ENCODE measurements at places on chromosomes 6 and 20.
A peak's percentile ranks its signal among the peaks of the same experiment; 100 is the strongest.

DNA sequence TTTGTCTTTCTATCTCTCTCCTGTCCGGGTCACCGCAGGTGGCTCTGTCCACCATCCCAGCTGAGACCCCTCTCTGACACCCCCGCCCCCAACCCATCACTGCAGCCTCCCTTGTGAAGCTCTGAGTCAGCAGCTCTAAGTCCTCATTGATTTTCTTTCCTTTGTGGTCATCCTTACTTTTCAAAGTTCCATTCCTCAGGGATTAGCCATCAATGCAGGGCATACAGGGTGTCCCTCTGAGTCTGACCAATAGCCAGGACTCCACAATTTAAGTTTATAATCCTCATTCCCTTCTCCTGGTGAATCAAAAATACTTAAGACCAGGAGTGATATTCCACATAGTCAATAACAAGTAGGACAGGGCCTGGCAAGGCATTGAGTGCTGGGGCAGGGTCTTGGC lies 333.3 kb upstream of the CNR1 start:
- DNase-seq: no peak
- H3K27me3 ChIP-seq: peaks cover 2% of the 10 kb centered on the region
- no peak overlapping the region for H3K27ac ChIP-seq

GRCh38 chr6:134813146-134813545 lies 136.8 kb downstream of the ALDH8A1 start:
- H3K27me3 ChIP-seq: peaks cover 9% of the 10 kb centered on the region
- H3K27ac ChIP-seq: no peak overlapping the region
- no peak for DNase-seq
- no peaks in the 10 kb centered on the region for H3K36me3 ChIP-seq
- no peaks in the 10 kb centered on the region for H3K4me1 ChIP-seq

DNA sequence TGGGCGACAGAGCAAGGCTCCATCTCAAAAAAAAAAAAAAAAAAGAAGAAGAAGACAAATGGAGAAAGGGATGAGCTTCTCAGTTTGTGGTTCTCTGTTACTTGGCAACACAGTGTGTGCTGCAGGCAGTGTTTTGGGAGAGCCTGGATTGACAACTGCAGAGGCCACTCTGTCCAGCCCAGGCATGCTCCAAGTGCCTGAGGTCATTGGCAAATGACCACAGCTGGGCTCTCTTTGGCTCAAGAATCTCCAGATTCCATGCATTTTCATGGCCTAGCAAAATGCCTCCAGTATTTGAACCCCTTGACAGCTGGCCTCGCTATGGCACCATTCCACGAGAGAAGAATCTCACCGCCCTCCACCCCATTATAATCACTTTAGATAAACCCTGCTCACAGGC lies 126.2 kb downstream of the ANKRD60 start:
- H3K36me3 ChIP-seq: no peaks in the 10 kb centered on the region
- no peak overlapping the region for H3K27ac ChIP-seq
- no peaks in the 10 kb centered on the region for H3K4me1 ChIP-seq
- no peak for DNase-seq
- H3K4me3 ChIP-seq: no peak overlapping the region
- H3K27me3 ChIP-seq: peaks cover 8% of the 10 kb centered on the region

GRCh38 chr6:5622276-5623005 lies 361.1 kb downstream of the FARS2 start:
- no peak overlapping the region for H3K27ac ChIP-seq
- no peak for DNase-seq
- H3K4me1 ChIP-seq: peaks cover 24% of the 10 kb centered on the region
- H3K4me3 ChIP-seq: no peak overlapping the region
- H3K36me3 ChIP-seq: peaks cover 9% of the 10 kb centered on the region
- no peaks in the 10 kb centered on the region for H3K27me3 ChIP-seq

DNA sequence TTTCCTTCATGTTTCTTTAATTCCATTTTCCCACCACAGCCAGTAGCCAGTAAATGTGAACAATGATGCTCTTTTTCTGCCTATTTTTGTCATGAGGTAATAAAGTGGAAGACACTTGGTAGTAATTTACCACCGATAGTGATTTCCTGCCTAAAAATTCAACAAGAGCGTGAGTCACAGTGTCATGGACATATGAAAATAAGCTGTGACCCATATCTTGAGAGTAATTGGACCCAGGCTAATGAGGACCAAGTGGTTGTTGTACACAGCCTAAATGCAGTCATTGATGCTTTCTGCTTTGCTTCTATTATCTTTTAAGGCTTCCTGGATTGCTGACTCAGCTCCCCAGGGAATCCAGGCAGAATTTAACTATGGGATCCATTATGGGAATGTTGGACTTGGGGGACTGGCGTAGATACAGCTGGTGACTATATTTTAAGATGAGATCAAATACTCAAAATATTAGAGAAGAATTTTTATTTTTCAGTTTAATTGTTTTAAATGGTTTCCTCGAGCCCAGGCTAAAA lies 265.9 kb upstream of the FERMT1 start:
- H3K4me1 ChIP-seq: no peaks in the 10 kb centered on the region
- H3K27ac ChIP-seq: no peak overlapping the region
- no peak for DNase-seq
- no peaks in the 10 kb centered on the region for H3K36me3 ChIP-seq

DNA sequence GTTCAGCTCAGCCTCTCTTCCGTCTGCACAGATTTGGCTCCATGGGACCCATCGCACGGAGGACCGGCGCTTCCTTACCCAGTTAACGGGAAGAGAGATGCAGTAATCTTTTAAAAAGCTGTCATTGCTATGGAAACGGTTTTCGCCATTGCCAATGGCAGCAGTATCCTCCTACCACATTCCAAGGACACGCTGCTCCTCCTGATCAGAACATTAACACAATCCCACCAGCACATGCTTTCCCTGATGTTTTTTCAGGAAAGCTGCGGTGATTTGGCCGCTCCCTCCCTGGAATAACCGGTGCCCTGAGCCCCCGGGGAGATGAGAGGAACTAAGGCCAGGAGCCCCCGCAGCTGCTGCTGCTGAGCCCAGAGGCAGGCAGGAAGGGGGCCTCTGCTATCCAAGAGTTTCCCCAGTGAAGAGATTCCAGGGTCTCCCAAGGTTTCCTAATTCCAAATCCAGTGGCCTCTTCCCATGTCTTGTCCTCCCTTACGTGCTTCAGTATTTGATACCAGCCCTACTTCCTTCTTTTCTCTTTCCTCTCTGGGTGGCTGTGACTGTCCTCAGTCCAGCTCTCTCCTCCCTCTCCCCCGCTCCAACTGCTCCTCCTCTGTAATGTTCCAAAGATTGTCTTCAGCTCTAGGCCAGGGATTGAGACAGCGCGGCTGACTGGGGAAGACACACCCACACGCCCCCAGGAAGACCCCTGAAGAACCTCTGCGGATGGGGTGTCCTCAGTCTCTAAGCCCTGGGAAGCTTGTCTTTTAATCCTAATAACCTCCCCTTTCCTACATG lies 2.6 kb downstream of the BNIP5 start:
- no peaks in the 10 kb centered on the region for H3K36me3 ChIP-seq
- no peak for DNase-seq
- H3K27ac ChIP-seq: no peak overlapping the region
- peaks cover 43% of the 10 kb centered on the region for H3K27me3 ChIP-seq
- peaks cover 5% of the 10 kb centered on the region for H3K4me1 ChIP-seq
- H3K4me3 ChIP-seq: no peak overlapping the region

DNA sequence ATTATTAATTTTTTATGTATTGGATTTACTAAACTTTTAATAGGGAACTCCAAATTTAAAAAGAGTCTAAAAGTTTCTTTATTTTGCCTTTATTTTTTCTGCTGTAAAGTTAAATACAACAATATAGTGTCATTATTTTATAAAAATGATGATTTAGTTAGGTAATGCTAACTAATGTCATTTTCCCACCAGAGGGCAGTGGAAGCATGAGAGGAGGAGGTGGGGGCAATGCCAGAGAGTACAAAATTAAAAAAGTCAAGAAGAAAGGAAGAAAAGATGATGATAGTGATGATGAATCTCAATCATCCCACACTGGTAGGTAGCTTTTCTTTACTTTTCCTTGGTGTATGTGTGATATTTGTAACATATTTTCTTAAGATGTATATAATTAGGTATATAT lies 20.2 kb upstream of the FHL5 start:
- no peak overlapping the region for H3K27ac ChIP-seq
- H3K27me3 ChIP-seq: no peaks in the 10 kb centered on the region
- peaks cover 54% of the 10 kb centered on the region for H3K36me3 ChIP-seq
- H3K4me3 ChIP-seq: no peak overlapping the region
- peaks cover 1% of the 10 kb centered on the region for H3K4me1 ChIP-seq

- no peak overlapping the region for H3K4me3 ChIP-seq
- no peaks in the 10 kb centered on the region for H3K36me3 ChIP-seq
- H3K4me1 ChIP-seq: no peaks in the 10 kb centered on the region
- no peak overlapping the region for H3K27ac ChIP-seq
Measured at GRCh38 chr6:96659084-96659845, 96.3 kb downstream of the FHL5 start.

GRCh38 chr20:31809661-31810060 lies 9.5 kb upstream of the MYLK2 start:
- H3K27ac ChIP-seq: no peak overlapping the region
- peaks cover 6% of the 10 kb centered on the region for H3K4me1 ChIP-seq
- no peak for DNase-seq
- peaks cover 14% of the 10 kb centered on the region for H3K36me3 ChIP-seq
- no peaks in the 10 kb centered on the region for H3K27me3 ChIP-seq

GRCh38 chr6:122408240-122408639 lies 8.8 kb downstream of the HSF2 start:
- H3K4me3 ChIP-seq: no peak overlapping the region
- H3K27me3 ChIP-seq: no peaks in the 10 kb centered on the region
- peaks cover 66% of the 10 kb centered on the region for H3K36me3 ChIP-seq
- DNase-seq: no peak
- H3K27ac ChIP-seq: peak overlapping the region; percentile 85

DNA sequence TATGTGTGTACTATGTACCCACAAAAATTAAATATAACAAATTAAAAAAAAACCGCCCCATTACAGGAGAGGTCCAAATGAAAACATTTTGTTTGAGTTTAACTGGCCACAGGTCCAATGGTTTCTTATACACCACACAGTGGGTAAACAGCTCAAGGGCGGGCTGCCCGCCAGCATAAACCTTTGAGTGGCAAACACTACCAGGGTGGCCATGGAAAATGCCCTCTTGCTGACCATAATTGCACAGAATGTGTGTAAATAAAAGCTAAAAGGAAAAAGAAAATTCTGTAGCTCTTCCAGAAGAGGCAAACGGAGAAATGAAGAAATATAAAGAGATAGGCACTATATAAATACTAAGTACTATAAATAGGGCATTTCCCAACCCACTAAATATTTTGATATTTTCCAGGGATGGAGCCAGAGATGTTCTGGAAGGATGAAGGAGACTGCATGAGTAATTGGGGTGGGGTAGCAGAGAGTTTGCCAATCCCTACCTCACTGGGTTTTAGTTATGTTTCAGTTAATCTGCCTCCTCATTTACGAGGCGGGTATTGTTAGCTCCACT lies 1.1 kb upstream of the CDC5L start:
- H3K4me1 ChIP-seq: peaks cover 33% of the 10 kb centered on the region
- peaks cover 30% of the 10 kb centered on the region for H3K36me3 ChIP-seq
- peak overlapping the region; percentile 98 for H3K27ac ChIP-seq
- H3K4me3 ChIP-seq: peak overlapping the region; percentile 96

GRCh38 chr6:8082954-8083858 lies 19.0 kb upstream of the BLOC1S5 start:
- peak overlapping the region; percentile 78 for H3K27ac ChIP-seq
- peaks cover 66% of the 10 kb centered on the region for H3K36me3 ChIP-seq
- H3K27me3 ChIP-seq: no peaks in the 10 kb centered on the region
- no peak overlapping the region for H3K4me3 ChIP-seq
- no peak for DNase-seq

DNA sequence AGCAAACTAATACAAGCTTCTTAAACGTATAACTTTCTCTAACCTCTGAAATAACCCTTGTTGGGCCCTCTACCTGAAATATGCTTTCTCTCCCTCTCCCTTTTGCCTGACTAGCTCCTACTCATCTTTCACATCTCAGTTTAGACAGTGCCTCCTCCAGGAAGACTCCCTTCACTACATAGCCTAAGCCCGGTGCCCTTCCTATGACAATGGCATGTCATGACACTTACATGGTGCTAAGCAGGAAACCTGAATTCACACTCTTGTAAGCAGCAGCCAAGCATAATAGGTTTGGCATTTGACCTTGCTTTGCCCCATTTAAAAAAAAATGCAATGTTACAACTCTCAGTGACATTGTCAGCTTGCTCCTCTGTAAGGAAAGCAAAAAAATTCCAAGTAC lies 33.1 kb upstream of the FBXL4 start:
- no peak overlapping the region for H3K27ac ChIP-seq
- H3K27me3 ChIP-seq: peaks cover 10% of the 10 kb centered on the region
- H3K36me3 ChIP-seq: no peaks in the 10 kb centered on the region
- no peak for DNase-seq
- H3K4me1 ChIP-seq: peaks cover 1% of the 10 kb centered on the region
- no peak overlapping the region for H3K4me3 ChIP-seq

DNA sequence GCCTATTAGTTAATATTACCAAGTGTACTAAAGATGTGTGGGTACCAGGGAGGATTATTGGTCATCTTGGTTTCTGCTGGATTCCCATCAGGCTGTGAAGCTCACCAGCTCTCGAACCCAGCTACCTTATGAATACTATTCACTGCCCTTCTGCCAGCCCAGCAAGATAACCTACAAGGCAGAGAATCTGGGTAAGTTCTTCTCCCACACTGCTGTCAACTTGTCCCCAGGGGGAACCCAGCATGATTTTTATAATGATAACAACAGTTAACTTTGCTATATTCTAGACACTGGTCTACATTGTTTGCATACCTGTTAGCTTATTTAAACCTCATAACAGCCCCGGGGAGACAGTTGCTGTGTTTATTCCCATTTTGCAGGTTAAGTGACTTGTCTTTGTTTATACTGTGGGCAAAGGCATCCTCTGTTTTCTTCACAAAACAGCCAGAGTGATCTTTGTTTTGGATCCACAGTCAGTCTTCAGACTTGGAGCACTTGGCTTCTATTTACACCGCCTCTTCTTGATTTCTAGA lies 26.5 kb downstream of the TM9SF4 start:
- DNase-seq: no peak
- H3K4me1 ChIP-seq: peaks cover 3% of the 10 kb centered on the region
- no peak overlapping the region for H3K4me3 ChIP-seq

DNA sequence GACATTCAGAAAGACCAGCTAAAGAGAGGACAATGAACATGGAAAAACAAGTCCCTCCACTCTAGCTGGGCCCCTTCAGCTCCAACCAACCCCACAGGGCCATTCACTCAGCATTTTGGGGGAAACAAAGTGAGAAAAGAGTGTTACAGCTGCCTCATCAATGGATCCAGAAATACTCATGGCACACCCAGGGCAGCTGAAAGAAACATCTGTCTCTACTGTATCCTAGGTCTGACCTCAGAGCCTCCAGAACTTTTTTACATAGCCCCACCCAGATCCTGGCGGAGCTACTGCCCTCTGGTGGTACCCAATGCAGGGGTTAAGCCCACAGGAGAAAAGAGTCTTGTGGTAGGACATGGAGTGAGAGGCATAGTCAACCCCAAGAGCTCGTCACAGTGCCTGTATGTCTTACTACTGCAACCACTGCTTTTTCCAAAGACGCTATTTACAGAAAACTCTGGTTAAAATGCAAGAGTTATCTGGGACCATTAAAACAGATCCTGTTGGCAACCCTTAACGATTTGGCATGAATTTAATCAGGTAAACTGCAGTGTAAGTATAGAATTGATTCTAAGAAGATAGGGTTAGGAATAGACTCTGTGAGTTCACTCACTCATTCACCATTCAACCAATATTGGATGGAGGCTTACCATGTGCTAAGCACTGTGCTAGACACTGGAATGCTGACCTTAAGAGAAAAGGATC lies 37.4 kb upstream of the FAM83C start:
- H3K4me3 ChIP-seq: no peak overlapping the region
- H3K27me3 ChIP-seq: no peaks in the 10 kb centered on the region
- H3K36me3 ChIP-seq: peaks cover 9% of the 10 kb centered on the region
- no peak for DNase-seq
- H3K4me1 ChIP-seq: peaks cover 32% of the 10 kb centered on the region
- H3K27ac ChIP-seq: no peak overlapping the region

- H3K27me3 ChIP-seq: peaks cover 11% of the 10 kb centered on the region
- H3K27ac ChIP-seq: no peak overlapping the region
- no peak for DNase-seq
Measured at GRCh38 chr20:60021104-60021503, 62.9 kb downstream of the CDH26 start.

Measured in activated T-helper 2 cell treated with anti-CD3 and anti-CD28 coated beads, Interferon-gamma antibody, Interleukin-2, Interleukin-4, amounts not matched to agents 10 μg/mL and 5 μg/mL and 100 μg/mL, durations not matched to agents 14 hours and 24 hours and 36 hours (primary cell).